Stimulated activated CD4-positive, alpha-beta T cell treated with anti-CD3 and anti-CD28 coated beads, TNF-alpha, amount 100 ng/mL, for 4 hours (primary cell): ENCODE measurements at places on chromosomes 11 and 22.

GRCh38 chr22:26485013-26485412 is 1.3 kb downstream of the SRRD start:
- no peak for DNase-seq

DNA sequence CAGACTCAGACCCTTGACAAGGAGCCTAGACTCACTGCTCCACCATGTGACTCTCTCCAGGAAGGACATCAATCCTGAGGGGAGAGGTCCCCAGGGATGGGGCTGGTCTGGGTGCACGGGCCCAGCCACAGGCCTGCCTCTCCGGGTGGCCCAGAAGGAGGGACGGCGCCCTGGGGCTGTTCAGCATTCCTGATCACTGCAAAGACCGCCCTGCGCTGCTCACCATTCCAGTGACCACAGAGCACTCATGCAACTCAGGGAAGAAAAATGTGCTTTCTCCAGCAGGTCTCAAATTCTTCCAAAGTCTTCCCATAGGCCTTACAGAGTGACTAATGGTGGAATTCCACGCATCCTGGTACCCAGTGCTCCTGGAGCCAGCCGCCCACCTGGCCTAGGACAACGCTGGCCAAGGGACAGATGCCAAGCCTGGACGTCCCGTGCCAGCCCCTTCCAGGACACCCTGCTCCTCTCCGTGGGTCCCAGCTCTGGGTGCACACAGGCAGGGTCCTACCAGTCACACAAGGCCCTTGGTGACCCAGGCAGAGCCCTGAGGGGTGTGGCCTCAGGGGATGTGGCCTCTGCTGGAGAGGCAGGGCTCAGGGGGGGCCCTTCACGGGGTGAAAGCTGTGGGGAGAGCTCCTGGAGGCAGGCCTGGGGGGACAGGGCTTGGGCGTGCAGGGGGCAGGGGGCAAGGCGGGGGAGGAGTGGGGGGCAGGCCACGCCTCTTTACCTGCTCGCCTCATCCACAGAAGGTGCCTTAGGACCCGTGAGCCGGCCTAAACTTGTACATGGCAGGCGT is 178.8 kb downstream of the IGLL1 start:
- DNase-seq, result no peak

- DNase-seq, result no peak
These were observed 150.7 kb downstream of the BRD1 start for GRCh38 chr22:49676783-49677494.

GRCh38 chr11:83521647-83522596 is 235.8 kb upstream of the CCDC90B start:
- no peak for DNase-seq

GRCh38 chr11:106585061-106585460 is 433.2 kb downstream of the GUCY1A2 start:
- DNase-seq, result no peak
